A549 treated with AZD2906 at 1 μM for 4 hours (cell line): ENCODE measurements at places on chromosomes 5 and 9. TPM values are rescaled to one million over a fixed set of nuclear protein-coding genes. Genes with fewer than 3 reads are reported as not detected.

Gene HCN1
- not detected in 5 replicates for total RNA-seq

Gene SLC36A3
- total RNA-seq: not detected in 5 replicates

Gene RANBP17
- total RNA-seq: 1.8 to 3.2 TPM (median 2.3 TPM) in 5 replicates

Gene PCDHGC5
- total RNA-seq: 0.02 to 0.03 TPM in 2 of 5 replicates, not detected in the others

Gene SYNPO
- total RNA-seq: 19.3 to 24.4 TPM (median 22.3 TPM) in 5 replicates

Gene ZNF367
- 5.3 to 6.2 TPM (median 5.6 TPM) in 5 replicates for total RNA-seq

Gene C7
- total RNA-seq: not detected in 5 replicates

Gene CTXN3
- total RNA-seq: not detected in 5 replicates

Gene TSTD2
- total RNA-seq: 9.1 to 10.5 TPM (median 9.3 TPM) in 5 replicates

Gene CYSRT1
- total RNA-seq: 3.0 to 5.0 TPM (median 5.0 TPM) in 5 replicates

Gene FAM114A2
- 8.8 to 14.2 TPM (median 9.8 TPM) in 5 replicates for total RNA-seq

Gene GPRIN1
- 8.2 to 9.6 TPM (median 9.2 TPM) in 5 replicates for total RNA-seq

Gene SPARC
- total RNA-seq: 14.7 to 22.4 TPM (median 17.8 TPM) in 5 replicates

Gene PCDHAC2
- total RNA-seq: 3.2 to 5.7 TPM (median 3.6 TPM) in 5 replicates

Gene CSF2
- total RNA-seq: 0.16 to 0.30 TPM (median 0.23 TPM) in 3 of 5 replicates, not detected in the others

Gene ITGA2
- total RNA-seq: 8.6 to 11.6 TPM (median 9.6 TPM) in 5 replicates

Gene P4HA2
- 43.1 to 54.0 TPM (median 51.7 TPM) in 5 replicates for total RNA-seq

Gene TEX48
- not detected in 5 replicates for total RNA-seq

Gene CDC20B
- 0.03 to 0.10 TPM (median 0.07 TPM) in 5 replicates for total RNA-seq

Gene IL13
- 0.08 to 0.10 TPM in 2 of 5 replicates, not detected in the others for total RNA-seq

Gene SOX30
- 0.03 TPM in 1 of 5 replicates, not detected in the others for total RNA-seq

Gene TMEM174
- total RNA-seq: not detected in 5 replicates

Gene SMIM33
- total RNA-seq: not detected in 5 replicates

Gene IL31RA
- total RNA-seq: 1.1 to 1.4 TPM (median 1.2 TPM) in 5 replicates

Gene SLC46A2
- total RNA-seq: 0.02 TPM in 1 of 5 replicates, not detected in the others

Gene SLC34A1
- total RNA-seq: not detected in 5 replicates

Gene SH3GL2
- 0.06 to 0.41 TPM (median 0.07 TPM) in 5 replicates for total RNA-seq

Gene GDF9
- total RNA-seq: 0.19 to 0.31 TPM (median 0.25 TPM) in 5 replicates

Gene PDE8B
- 1.7 to 2.3 TPM (median 2.0 TPM) in 5 replicates for total RNA-seq

Gene AJM1
- total RNA-seq: 3.7 to 4.5 TPM (median 4.1 TPM) in 5 replicates

Gene PLCXD3
- total RNA-seq: 0.10 to 0.18 TPM (median 0.15 TPM) in 5 replicates

Gene CCIN
- 0.06 TPM in 1 of 5 replicates, not detected in the others for total RNA-seq

Gene ADRB2
- total RNA-seq: 1.3 to 1.6 TPM (median 1.3 TPM) in 5 replicates

Gene C5orf52
- not detected in 5 replicates for total RNA-seq

Gene FLT4
- 3.4 to 4.3 TPM (median 3.6 TPM) in 5 replicates for total RNA-seq

Gene FAM221B
- total RNA-seq: not detected in 5 replicates

Gene LCP2
- total RNA-seq: not detected in 5 replicates

Gene PTGS1
- 1.5 to 2.0 TPM (median 1.8 TPM) in 5 replicates for total RNA-seq

Gene WNT8A
- total RNA-seq: not detected in 5 replicates

Gene PTPRD
- 0.13 to 0.49 TPM (median 0.26 TPM) in 5 replicates for total RNA-seq

Gene PRUNE2
- total RNA-seq: 0.03 to 0.07 TPM (median 0.05 TPM) in 4 of 5 replicates, not detected in the other

Gene TIGD6
- total RNA-seq: 5.0 to 6.1 TPM (median 5.3 TPM) in 5 replicates
